SJCRH30 (cell line): ENCODE measurements at places on chromosomes 11 and 22.
A peak's percentile ranks its signal among the peaks of the same experiment; 100 is the strongest.

- no peak for DNase-seq
Observed at GRCh38 chr11:132278801-132279574, 908.6 kb downstream of the NTM start.

DNA sequence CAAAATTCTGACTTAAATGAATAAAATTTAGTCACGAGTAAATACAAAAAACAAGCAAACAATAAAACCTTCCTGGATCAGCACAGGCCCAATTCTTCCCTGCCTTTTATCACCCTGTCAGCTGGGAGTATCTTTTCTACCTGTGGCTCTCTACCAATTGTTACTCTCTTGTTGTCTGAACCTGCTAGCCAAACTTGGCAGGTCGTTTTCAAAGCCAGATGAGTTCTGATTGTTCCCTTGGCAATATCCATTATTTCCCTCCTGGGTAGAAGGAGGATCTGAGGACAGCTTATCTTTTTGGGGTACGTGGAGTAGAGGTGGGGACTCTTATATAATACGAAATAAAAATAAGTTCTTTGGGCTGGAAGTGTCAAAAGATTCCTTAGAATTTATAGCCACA, 40.2 kb downstream of the SNX19 start:
- DNase-seq, result no peak

GRCh38 chr11:521177-521688, 14.1 kb downstream of the HRAS start:
- no peak for DNase-seq

DNA sequence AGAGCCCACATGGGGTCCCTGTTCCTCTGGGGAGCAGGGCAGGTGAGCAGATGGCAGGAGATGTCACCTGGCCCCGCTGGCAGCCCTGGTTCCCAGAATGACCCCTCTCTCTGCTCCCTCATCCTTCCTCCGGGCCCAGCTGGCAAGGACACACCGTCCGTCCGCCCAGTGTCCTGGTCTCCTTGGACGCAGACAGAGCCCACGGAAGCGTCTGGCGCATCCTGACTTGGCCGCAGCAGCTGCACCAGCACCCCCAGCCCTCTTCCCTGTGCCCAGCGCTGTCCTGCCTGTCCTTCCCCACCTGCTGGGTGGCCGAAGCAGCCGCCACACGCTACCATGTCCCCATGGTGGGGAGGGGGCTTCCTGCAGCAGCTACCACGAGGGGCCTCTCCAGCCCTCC, 9.6 kb upstream of the CABP7 start:
- DNase-seq, result no peak

DNA sequence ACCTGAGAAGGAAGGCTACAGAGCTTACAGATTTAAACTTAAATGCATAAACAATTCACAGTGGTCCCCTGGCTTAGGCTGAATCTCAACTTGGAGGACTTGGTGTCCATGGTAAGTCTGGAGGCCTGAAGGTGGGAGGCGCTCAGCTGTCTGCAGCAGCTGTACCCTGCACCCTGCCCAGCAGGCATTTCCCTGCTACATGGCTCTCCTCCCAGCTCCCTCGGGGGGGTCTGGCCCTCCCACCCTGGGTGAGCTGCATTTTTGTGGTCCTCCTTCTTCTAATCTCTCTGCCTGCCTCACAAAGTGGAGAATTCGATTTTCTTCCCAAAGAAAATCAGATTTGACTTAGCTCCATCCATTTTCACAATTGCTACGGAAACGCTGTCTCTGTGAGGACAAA, 273.2 kb downstream of the KIRREL3 start:
- peak; percentile 9 for DNase-seq

- DNase-seq, result no peak
Observed at GRCh38 chr11:14578541-14578956, 58.4 kb upstream of the PSMA1 start.

DNA sequence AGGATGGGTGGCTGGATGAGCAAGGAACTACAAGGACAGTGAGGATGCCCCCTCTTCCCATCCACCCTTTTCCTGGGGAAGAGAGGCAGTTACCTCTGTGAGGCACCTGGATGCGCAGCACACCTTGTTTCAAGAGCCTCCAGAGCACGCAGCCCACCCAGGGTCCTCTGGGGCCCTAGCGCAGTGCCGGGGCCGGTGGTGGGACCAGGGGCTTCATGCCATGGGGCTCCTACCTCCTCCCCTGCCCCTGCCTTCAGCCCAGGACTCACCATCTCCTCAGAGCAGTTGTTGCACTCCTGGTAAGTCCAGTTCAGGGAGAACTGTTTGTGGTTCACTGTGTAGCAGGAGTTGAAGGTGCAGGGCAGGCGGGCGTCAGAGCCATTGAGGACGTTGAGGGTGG, 8.1 kb downstream of the SCN2B start:
- DNase-seq, result no peak

GRCh38 chr11:14075118-14076078, 112.9 kb downstream of the SPON1 start:
- DNase-seq, result no peak

DNA sequence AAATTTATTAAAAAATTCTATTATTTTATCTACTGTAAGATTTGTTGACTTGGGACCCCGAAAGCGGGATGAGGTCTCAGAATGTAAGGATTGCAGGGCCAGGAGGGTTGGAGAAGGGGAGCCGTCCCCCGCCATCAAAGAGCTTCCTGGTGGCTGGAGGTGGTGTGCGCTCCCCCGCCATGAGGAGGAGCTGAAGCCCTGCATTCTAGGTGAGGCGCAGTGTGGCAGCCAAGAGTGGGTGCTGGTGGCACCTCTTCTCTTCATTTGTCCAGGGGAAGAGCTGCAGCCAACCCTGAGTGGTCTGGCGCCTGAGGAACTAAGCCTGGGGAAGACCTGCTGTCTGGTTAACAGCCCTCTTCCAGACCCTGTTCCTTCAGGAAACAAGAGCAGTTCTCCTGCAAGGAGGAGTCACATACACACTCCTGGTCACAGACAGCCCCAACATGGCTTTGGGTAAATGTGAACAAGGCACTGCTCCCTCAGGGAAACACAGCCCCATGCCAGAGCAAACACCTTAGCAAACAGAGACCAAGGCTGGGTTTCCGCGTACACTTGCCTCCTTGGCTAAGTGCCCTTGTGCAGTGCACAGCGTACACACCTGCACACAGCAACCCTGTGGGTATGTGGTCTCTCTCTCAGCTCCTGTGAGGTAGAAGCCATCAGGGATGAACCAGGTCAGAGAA, 17.3 kb downstream of the RTN4RL2 start:
- DNase-seq, result no peak

DNA sequence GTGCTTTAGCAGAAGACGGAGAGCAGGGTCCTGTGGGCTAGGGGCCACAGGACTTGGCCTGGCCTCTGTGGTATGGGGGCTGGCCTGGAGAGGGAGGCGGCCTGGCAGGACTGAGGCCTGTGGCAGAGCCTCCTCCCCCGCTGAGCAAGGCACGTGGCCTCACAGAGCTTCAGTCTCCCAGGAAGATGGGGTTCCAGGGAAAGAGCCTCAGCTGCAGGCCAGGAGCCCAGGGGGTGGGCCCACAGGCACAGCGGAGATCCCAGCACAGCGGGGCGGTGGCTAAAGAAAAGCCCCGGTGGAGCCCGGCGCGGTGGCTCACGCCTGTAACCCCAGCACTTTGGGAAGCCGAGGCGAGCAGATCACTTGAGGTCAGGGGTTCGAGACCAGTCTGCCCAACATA, 2.2 kb downstream of the MAPK12 start:
- no peak for DNase-seq

DNA sequence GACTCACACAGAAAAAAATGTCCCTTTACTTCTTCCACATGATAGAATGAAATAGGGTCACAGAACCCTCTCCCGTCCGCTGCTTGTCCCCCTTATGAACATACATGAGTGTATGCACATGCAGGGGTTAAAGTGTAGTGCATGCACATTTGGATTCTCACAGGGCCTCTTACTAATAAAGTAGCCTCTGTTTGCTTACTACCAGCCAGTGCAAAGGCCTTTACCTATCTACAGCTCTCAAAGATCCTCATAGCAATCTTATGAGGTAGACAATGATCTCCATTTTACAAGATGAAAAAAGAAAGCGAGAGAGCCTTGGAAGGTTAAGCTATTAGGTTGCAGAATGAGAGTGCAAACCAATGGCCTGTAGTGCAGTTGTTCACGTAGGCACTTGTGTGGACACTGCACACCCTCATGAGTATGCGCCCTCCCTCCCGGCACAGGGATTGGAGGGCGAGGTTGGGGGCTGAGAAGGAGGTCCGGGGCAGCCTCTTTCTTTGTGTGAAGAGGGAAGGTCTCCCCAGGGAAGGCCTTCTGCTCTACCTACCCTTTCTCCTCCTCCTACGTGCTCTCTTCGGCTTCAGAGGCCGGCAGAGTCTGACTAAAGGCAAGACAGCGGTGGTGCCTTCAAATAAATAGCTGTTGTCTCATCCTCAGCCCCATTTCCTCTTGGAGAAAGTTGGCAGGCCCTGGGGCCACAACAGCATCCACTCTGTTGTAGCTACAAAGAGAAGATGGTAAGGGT, 91.3 kb downstream of the CEP164 start:
- no peak for DNase-seq

GRCh38 chr11:70124321-70125000, 46.3 kb downstream of the ANO1 start:
- no peak for DNase-seq

DNA sequence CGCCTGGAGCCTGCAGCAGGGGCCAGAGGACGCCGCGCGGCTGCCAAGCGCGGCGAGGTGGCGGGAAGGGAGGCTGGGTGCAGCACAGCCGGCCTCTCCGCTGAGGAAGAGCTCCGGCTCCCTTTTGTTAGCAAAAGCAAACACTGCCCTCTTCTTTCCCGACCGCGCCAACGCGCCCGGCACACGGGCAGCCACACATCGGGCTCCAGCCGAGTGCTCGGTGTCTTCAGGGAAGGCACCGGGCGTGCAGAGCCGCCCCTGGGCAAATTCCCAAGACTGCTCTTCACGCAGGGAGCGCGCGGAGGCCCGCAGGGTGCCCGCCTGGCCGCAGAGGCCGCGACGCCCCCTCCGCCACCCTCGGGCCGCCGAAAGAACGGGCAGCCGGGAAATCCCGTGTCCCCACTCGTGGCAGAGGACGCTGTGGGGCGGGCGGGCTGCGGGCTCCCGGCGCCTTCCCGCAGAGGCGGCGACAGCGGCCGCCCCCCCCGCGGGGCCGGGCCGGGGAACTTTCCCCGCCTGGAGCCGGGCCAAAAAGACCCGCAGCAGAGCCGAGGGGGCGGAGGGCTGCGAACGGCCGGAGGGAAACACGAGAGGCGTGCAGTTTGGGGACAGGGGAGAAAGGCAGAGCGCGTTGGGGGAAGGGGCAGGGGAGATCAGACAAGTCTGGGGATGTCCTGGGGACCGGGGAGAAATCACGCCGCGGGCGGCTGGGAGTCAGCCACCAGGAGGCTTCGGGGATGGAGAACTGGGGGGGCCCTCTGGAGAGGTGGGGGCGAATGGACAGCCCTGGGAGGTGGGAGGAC, 931 bp downstream of the CADM1 start:
- peak; percentile 40 for DNase-seq

- DNase-seq, result no peak
Observed at GRCh38 chr11:122146475-122146874, 30.5 kb upstream of the BLID start.

GRCh38 chr22:19066531-19067271, 55.5 kb downstream of the DGCR2 start:
- no peak for DNase-seq

DNA sequence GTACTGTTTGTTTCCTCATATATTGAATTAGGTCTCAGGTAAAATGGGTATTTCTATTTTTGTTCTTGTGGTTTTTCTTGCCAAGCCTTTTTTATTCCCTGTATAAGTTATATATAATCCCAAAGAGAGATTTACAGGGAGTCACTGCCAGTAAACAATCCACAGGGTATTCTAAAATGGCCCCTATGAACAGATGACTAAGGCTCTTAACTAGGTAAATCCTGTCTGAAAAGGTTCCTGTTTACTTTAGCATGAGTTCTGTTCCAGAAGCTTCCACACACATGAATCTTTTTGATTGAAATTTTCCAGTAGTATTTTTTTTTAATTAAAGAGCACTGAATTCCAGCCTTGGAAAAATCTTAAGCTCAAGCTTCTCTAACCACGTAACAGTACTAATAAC, 552.8 kb upstream of the CCDC179 start:
- DNase-seq, result no peak

DNA sequence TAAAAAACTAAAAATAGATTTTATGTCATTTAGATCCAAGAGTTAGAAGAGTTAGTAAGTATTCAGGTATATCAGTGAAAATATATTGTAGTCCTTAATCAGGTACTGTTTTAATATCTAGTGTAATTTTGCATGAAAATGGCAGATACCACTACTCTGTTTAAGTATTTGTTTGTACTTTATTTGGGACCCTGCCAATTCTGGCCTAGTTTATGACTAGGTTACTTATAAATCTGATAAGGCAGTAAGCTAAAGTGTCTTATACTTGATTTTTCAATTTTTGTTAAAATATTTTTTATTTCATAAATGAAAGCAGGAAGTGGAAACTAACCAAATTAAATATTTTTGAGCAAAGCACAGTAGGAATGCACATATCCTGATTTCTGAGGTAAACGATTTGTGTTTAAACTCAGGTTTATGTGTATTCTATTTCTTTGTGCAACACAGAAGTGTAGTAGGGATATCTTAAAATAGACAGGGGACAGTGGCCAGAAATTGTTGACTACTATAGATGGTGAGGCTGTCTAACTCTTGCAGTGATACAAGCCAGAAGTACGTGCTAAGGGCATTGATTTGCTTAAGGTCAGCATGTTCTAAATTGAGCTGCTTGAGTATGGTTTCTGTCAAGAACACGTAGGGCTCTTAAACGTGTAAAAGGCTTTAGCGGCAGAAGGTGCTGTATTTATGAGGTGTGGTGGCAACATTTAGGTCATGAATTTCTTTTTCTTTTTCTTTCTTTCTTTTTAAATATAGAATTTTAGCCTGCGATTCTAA, 34.0 kb downstream of the HIPK3 start:
- DNase-seq, result no peak

- no peak for DNase-seq
Observed at GRCh38 chr22:40908895-40909294, 42.3 kb upstream of the RBX1 start.

DNA sequence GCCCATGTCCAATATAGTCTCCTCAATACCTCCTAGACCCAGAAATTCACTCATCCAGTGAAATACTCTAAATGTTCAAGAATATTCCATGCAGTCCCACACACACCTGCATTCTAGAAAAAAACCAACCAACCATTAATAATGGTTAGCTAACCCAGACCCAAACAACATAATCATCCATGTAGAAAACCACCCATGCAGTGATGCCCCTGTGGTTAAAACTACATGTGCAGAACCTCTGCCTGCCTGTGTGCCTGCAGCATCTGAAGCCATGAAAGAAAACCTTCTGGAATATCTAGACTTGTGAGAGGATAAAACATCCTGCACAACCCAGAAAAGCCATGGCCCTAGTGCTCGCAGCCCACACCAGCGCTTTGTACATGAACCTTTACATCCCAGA, 47.8 kb downstream of the SLC22A12 start:
- no peak for DNase-seq
